Cardiac septum (tissue), 1 donor: ENCODE measurements at places on chromosomes 2 and 18.

- no peak for DNase-seq
These were observed 18.6 kb upstream of the MARCO start for GRCh38 chr2:118923371-118923770.

- DNase-seq, result no peak
These were observed 308.4 kb upstream of the RAB12 start for GRCh38 chr18:8300751-8301410.

DNA sequence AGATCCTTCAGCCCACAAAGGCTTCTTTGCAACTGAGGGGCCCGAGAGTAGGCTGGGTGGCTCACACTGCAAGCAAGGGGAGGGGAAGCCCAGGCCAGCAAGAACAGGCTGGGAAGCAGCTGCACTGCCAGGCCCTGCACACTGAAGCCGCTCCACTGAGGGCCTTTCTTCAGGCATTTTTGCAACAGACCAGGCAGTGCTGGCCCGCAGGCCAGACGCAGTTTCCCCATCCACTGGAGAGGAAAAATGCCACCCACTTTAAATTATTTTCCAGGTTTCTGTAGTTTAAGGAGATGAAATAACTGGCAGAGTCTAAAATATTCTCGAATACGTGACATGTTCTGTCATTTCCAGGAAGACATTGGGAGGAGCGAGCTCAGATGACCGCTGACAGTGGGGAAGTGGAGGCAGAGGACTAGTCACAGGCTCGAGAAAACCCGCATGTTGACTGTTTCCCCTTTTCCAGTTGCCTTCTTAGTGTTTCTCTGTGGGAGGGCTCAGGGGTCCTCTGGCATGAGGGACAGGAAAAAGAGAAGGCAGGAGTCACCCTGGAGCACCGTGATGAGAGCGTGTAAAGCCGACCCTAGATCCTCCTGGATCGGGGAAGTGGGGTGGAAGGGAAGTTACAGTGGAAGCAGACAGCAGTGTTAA, 53.3 kb upstream of the B3GNT7 start:
- DNase-seq, result no peak

DNA sequence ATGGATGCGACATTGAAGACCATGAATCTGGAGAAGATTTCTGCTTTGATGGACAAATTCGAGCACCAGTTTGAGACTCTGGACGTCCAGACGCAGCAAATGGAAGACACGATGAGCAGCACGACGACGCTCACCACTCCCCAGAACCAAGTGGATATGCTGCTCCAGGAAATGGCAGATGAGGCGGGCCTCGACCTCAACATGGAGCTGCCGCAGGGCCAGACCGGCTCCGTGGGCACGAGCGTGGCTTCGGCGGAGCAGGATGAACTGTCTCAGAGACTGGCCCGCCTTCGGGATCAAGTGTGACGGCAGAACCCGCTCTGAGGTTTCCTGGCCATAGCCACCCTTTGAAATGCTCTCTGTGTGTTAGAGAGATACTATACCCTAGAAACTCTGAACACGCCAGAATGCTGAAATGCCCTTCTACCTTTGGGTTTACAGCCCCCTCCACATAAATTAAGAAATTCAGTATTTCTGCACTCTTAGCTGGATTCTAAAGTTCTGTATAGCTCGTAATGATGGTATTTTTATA, 659 bp downstream of the CHMP1B start:
- no peak for DNase-seq

GRCh38 chr2:77147153-77147552, 375.0 kb downstream of the LRRTM4 start:
- no peak for DNase-seq

DNA sequence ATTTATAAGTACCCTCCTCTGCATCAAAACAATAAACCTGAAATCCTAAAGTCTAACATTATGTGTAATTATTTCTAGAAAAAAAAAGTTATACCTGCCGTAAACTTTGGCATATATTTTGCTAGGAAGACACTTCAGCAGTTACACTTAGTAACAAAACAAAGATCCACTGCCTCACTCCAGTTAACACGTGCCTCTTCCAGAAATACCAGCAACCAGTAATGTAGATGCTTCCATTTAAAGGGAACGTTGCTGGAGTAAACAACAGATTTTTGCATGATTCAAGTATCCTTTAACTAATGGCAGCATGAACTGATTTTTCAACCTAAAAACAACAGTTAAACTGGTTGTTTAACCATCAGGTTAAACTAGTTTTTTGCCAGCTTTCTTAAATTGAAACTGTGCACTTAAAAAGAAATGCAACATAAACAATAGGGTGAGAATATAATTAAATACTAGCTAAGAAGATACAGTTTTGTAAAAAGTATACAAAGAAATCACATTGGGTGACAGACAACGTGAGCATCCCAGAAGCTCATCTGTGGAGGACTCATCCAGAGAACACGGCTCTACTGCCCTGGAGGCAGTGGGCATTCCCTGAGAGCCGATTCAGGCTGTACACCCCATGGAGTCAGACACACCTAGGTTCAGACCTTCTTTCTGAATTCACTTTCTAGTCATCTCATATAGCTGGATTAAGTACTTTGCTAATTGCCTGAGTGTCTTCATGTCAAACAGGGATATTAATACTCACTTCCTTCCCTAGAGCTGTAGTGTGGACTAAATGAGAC, 22.3 kb downstream of the MGAT4A start:
- DNase-seq, result no peak

GRCh38 chr2:138665937-138666336, 114.3 kb downstream of the NXPH2 start:
- DNase-seq, result no peak

- DNase-seq, result no peak
These were observed 8.8 kb downstream of the GKN2 start for GRCh38 chr2:68943581-68944568.

DNA sequence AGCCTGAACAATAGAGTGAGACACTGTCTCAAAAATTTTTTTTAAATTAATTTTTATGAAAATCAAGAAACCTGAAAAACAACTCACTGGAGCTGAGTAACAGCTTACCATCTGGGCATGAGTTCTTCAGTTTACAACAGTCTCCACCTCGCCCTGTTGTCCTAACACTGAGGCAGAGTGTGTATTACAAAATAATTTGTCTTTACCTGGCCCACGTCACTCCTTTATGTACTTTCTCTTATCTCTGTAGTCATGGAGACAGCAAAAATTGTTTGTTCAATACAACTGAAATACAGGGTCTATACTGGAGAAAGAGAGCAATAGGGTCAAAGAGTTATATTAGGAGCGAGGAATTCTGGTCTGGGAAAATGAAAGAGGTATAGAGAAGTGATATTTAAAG, 48.1 kb downstream of the CYTIP start:
- DNase-seq, result no peak

GRCh38 chr18:2002604-2003003, 568.7 kb downstream of the METTL4 start:
- no peak for DNase-seq

DNA sequence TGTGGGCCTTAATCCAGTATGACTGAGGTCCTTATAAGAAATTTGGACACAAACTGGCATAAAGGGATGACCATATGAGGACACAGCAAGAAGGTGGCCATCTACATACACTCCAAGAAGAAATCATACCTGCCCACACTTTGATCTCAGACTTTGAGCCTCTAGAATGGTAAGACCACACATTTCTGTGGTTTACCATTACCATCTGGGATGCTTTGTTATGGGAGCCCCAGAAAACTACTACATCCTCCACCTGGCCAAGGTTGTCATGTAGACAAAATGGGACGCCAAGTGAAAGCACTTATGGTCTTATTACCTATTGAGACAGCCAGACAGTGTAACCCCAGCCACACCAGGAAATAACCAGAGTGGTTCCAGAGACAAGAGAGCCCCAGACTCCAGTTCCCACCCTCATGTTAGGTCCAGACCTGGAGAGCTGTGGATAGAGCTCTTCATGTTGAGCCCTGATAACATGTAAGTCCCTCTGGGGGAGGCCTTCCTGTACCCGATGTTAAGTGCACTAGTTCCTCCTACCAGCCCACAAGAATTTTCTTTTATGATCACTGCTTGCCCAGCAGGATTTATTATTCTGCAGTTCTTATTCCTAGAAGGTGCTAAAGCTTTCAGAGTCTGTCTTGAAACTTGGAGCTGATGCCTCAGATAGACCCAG, 4.6 kb upstream of the ADD2 start:
- no peak for DNase-seq

DNA sequence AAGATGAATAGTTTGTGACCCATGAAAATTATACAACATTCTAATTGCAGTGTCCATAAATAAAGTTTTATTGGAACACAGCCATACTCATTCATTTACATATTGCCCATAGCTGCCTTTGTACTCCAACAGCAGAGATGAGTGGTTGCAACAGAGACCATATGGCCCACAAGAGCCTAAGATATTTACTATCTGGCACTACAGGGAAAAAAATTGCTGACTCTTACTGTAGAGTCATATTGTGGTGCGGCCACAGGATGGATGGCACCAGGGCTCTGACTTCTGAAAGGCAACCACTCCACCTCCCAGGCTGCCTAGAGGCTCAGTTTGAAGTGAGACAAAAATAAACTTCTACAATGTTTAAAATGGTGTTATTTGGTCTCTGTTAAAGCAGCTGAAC, 404.0 kb upstream of the ATP5MC3 start:
- DNase-seq, result no peak

DNA sequence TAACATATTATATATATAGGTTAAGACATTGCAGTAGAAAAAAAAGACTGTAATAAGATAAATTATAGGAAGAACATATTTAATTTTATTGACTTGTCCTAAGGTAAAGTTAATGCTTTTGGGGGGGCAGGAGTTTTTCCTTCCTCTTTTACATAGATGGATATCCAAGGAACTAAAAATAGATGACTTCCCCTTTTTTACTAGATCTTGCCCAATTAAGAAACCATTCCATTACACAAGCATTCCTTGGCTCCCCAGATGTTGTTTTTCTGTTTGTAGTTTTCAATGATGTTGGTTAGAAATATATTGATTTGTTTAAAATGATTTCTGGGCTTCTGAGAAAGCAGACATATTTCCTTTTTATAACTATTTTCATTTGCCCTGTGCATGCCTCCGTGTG, 22.4 kb upstream of the PMAIP1 start:
- DNase-seq, result no peak

GRCh38 chr2:54723996-54724559, 616 bp downstream of the EML6 start:
- DNase-seq, result no peak

DNA sequence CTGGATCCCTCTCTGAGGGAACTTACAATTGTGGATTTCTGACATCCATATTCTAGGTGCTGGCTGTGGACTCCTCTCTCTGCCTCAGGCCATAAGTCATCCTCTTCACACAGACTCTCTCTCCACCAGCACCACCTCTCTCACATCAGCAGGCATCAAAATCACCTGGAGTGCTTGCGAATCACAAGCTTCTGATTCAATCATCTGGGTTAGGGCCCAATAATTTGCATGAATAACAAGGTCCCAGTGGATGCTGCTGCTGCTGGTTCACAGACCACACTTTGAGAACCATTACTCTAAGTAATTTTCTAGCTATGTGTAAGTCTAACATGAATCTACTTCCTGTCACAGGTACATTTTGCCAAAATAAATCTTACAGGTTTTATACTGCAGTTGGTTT, 214.9 kb downstream of the DSEL start:
- no peak for DNase-seq

DNA sequence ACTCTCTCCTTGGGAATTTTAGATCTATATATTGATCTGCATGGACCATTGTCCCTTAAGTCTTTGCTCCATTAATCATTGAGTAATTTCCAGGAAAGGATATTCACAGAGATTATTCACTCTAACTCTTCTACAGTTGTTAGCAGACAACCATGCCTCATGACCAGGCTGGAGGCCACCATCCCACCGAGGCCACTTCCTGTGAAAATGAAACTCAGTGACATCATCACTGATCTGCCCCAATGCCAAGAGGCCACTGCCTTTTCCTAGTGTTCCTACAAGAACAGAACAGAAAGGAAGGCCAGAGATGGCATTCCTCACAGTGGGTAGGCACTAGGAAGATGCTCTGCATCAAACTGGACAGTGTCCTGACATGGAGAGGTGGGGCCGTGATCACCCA, 161.3 kb downstream of the DTNA start:
- DNase-seq, result no peak

- DNase-seq, result no peak
These were observed 163.7 kb upstream of the RMP24 start for GRCh38 chr18:35808796-35809195.

GRCh38 chr2:218743068-218743467, 32.4 kb downstream of the TTLL4 start:
- DNase-seq, result no peak

DNA sequence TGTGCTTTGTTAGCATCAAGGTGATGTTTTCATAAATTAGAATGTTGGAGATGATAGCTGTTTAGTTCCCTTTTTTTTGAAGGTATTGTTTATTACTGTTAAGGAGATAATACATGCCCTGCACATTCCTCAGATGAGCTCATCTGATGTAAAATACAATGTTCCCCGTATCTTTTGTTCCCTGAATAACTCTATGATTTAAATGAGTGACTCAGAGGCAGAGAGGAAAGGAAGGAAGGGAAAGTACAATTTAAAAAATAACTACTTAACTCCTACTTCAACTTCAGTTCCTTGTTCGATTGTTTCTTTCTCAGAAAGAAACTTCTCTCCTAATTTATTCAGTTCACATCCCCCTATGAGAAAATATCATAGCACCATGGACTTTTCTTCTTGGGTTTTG, 208.7 kb downstream of the KCNE4 start:
- DNase-seq, result no peak

DNA sequence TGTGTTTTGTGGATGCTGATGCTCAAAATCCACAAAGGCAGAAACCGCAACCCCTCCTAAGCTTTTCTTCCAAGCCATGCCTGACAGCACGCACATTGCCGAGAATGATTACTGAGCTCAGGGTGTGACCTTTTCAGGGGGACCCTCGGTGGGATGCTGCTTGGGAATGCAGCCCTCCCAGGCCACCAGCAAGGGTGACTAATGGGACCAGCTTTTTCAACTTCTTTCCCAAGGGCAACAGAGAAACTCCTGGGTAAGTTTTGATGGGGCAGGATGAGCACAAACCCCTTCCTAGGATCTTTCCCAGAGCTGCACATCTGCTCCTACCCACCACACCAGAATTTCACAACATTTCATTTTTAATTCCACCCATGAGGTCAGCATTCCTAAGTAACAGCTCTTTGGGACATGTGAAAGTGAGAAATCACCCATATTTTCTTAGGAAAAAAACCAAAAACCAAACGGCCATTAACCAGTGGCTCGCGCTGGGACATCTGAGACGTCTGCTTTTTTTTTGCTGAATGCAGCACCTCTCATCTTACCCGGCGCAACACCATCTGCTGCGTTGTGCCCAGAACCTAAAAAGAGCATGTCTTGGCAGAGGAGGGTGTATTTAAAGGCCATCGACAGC, 119.0 kb downstream of the ARL4C start:
- no peak for DNase-seq

GRCh38 chr2:238657132-238658053, 190.5 kb upstream of the TWIST2 start:
- no peak for DNase-seq

- DNase-seq, result no peak
These were observed 711 bp downstream of the SFXN5 start for GRCh38 chr2:73070643-73071359.

- no peak for DNase-seq
These were observed 57.8 kb downstream of the COX7A2L start for GRCh38 chr2:42303252-42303651.
